ENCODE measurements at places on chromosomes 7 and 10.

GRCh38 chr7:37947138-37947940, 26.9 kb downstream of the EPDR1 start:
- no peak for DNase-seq

- DNase-seq: no peak
These were observed 240.3 kb downstream of the DNAJB6 start for GRCh38 chr7:157577061-157577460.

GRCh38 chr7:141551782-141552181, 572 bp downstream of the AGK start:
- no peak for DNase-seq

DNA sequence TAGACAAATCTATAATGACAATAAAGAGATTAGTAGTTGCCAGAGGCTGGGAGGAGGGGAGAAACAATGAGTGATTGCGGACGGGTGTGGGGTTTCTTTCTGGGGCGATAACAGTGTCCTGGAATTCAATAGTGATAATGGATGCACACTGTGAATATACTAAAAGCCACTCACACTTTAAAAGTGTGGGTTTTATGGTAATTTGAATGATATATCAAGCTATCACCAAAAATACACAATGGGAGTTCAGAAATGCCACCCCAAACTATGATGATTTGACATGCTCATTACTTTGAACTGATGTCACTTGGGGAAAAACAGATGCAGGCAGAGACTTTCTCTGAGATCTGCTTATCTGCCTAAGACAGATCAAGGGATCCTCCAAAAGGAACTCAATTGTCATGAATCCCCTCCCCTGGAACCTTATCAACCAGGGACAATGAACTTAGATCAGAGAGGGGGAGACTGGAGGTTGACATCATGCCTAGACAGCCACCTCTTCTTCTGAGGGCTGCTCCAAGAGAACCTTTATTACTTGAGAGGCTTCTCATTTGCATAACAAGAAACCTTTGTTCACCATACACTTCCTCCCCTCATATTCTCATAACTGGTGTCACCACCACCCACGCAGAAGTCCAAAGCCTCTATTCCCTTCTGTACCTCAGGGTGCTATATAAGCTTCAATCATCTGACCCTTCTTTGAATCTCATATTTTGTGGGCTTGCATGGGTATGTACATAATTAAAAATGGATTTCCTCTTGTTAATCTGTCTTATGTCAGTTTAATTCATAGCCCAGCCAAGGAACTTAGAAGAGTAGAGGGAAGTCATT, 14.8 kb upstream of the ZC3HAV1 start:
- no peak for DNase-seq

DNA sequence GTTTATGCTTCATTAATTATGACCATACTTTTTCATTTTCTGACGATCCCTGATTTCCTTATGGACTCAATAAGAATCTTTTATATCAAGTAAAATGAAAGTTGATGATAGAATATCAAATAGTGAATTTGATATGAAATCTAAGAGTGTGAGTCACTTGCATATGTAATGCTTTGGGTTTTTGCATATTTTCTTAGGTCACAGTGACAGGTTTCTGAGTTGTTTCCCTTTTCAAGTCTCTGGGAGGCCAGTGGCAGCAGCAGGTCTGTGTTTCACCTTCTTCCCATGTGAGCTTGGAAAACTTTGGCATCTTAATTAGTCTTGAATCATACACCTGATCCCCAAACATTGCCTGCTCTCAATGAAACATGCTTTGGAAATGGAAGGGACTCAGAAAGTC, 34.7 kb upstream of the GJD4 start:
- no peak for DNase-seq

- DNase-seq: no peak
These were observed 29.9 kb downstream of the ADRB1 start for GRCh38 chr10:114073395-114074186.

DNA sequence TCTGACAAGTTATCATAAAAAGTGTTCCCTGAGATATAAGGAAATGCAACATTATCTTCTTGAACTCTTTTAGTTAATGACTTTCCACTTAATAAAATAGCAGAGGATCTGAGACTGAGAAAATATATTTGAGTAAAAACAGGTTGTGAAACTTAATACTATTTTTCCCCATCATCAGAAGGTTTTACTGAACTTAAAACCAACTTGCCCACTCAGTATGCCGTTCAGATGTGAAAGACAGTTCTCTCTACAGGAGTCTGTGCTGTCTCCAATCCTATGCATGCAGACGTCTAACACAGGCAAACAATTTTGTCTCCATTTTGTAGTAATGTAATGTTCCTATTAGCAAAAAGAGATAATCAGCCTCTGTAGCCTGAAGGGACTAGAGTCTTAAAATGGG, 38.2 kb upstream of the CYP2C18 start:
- DNase-seq: no peak

DNA sequence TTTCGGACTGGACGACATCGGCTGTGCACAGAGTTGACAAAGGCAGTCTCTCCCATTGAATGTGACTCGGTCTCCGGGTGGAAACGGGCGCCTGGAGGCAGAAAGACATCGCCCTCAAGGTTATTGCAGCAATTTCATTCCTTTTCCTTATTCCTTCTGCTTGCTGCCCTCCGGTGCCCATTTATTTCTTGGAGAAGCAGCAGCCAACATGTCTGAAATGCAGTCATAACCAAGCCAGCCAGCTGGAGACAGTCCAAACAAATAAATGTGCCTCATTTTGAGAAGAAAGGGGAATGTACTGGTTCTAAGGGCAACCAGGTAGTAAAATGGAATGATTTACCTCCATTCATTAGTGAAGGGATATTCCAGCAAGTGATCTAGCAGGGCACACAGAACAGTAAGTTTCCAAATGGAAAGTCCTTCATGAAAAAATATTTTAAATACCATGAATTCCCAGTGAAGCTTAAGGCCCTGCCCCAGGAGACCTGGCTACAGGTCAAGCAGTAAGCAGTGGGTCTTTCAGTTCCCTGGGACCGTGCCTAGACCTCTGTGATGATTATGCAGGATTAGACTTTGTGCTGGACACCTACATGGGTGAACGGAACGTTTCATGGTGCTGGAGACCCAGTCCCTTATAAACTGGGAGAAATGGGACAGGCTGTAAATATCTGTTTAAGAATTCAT, 86.6 kb downstream of the ABLIM1 start:
- DNase-seq: no peak

DNA sequence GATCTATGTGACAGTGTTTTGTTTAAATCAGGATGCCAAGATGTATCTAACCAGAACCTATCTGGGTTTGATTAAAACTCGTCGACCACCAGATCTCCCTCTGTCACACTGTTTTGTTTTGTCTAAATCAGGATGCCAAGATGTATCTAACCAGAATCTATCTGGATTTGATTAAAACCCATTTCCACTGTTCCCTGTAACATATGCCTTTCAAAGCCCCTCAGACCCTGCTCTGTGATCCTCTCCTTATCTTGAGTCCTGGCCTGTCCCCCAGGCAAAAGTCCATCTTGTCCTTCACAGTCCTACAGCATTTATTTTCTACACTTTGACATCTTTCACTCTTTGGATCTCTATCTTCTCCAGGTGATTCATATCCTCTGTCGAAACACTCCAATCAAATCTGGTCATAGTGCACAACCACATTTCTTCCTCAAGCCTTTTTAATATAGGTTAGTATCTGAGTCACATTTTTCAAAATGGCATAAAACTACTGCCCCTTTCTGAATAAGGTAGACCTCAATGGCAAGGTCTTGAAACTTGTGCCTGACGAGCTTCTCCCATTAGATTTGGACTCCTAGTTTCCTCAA, 32.5 kb downstream of the ERLIN1 start:
- no peak for DNase-seq

- DNase-seq: no peak
These were observed 70.7 kb downstream of the CABCOCO1 start for GRCh38 chr10:61733358-61733940.

DNA sequence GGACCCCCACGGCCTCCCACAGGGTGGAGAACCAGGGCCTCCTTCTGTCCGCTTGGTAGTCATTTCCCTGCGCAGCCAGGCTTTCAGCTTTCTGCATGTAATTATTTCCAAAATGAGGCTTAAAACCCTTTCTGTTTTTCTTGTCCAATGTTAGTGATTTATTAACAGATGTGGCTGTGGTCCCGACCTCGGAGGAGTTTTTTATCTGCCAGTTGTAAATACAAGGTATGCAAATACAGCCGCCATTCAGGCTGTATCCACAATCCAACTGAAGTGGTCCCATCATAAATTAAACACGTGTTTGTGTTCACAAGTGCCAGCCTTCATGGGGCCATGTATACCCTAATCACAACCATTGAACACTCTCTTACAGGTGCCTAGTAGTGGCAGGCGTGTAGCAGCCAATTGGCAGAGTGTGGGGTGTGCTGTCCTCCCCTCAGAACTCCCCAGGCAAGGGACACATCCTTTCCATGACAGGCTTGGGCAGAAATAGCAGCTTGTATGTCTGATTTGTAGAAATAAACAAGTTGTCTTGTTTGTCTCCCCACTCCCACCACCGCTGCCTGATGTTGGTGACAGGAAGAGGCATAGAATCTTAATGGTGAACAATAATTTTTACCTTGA, 251.3 kb upstream of the MKI67 start:
- no peak for DNase-seq
